Natural killer cell (primary cell): ENCODE measurements at places on chromosomes 3 and 15. TPM values are rescaled to one million over a fixed set of nuclear protein-coding genes. Genes with fewer than 3 reads are reported as not detected.

DNA sequence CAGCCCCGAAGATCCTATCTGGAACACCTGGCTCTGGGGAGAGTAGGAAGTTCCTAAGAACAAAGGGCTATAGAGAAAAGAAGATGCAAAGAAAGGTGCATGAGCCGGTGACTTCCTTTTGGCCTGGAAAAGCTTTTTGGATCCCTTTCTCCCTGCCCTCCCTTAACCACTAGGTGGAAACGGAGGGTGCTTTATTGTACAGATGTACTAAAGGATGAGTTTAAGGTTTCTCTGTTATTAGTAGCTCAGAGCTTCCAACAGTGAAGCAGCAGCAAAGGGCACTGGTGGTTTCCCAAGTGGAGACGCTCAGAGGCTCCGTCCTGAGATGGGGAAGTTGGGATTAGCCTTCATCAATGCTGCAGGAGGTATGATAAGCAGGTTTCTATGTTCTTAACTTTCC, 5.9 kb upstream of the ADGRG7 start:
- no peak for DNase-seq

AHSG gene
- not detected for total RNA-seq

- DNase-seq, result no peak
Measured at GRCh38 chr3:62965311-62965710, 90.1 kb upstream of the CADPS start.

DNA sequence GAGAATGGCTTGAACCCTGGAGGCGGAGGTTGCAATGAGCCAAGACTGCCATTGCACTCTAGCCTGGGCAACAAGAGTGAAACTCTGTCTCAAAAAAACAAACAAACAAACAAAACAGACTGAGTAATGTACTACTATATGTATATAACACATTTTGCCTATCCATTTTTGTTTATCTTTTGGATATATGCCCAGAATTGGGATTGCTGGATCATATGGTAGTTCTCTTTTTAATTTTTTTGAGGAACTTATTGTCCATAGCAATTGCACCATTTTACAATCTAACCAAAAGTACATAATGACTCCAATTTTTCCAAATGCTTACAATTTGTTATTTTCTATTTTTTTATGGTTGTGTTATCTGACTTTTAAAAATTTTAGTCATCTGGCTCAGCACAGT, 47.3 kb downstream of the GMPS start:
- no peak for DNase-seq

- no peak for DNase-seq
Measured at GRCh38 chr15:74427607-74428441, 5.9 kb downstream of the SEMA7A start.

CXCR6 gene
- 1.7 TPM for total RNA-seq

- no peak for DNase-seq
Measured at GRCh38 chr3:55218577-55218976, 268.5 kb downstream of the WNT5A start.

SNAP23 gene
- 82.7 TPM for total RNA-seq

- no peak for DNase-seq
Measured at GRCh38 chr3:6439226-6439625, 421.7 kb upstream of the GRM7 start.

GRCh38 chr15:31085359-31085758, 16.2 kb downstream of the TRPM1 start:
- no peak for DNase-seq

BSN gene
- total RNA-seq, result 0.33 TPM

DNA sequence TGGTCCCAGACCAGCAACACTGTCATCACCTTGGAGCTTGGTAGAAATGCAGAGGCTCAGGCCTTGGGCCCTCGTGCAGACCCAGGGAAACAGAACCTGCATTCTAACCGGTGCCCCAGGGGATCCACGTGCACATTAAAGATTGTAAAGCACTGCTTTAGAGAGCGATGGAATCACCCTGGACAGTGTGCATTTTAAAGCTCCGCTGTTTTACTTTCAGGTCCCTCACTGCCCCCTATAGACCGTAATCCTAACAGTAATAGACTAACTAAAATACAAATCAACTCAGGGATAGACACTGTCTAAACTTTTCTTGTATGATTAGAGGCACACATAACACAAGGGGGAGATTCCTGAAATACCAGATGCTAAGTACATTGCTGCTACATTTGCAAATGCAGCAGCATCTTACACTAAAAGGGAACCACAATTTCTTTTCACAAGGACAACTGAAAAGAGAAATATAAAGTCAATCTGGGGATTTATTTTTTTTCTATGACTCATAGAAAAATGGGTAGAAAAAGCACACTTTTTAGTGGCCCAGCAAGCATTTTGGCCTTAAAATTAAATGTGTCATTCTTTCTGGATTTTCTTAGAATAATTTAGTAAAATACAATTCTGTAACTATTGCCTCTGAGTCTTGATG, 10.5 kb upstream of the SH3GL3 start:
- DNase-seq, result no peak

DNA sequence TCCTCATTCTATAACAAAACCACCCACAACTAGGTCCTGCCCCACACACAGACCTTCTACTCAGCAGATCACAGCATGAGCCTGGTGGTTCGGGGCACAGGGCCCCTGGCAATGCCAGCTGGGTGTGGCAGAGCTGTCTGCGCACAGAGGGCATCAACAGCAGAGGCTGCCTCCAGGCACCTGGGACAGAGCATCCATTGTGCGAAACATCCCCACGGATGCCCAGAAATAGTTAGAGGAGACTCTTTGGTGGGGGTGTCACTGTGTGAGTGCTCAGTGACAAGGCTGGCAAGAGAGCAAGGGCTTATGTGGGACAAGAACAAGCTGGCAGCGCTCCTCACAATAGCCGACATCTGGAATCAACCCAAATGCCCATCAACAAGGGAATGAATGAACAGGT, 487.4 kb upstream of the PROK2 start:
- no peak for DNase-seq

DNA sequence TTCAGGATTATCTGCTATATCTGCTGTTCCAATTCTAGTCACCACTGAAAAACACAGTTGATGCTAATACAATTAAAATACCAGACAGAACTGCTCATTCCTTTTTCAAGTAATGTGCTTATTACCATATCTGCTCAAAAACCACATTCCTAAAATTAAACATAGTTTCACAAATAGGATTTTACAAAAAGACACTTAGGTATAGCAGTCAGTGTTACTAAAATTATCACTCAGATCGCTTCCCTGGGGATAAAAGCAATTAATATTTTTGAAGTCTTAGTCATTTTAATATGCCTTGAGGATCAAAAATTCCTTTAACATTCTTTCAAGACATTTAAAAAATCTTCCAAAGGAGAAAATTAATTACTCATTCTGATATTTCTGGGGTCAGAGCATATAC, 71.5 kb downstream of the RAD18 start:
- DNase-seq, result no peak

DNA sequence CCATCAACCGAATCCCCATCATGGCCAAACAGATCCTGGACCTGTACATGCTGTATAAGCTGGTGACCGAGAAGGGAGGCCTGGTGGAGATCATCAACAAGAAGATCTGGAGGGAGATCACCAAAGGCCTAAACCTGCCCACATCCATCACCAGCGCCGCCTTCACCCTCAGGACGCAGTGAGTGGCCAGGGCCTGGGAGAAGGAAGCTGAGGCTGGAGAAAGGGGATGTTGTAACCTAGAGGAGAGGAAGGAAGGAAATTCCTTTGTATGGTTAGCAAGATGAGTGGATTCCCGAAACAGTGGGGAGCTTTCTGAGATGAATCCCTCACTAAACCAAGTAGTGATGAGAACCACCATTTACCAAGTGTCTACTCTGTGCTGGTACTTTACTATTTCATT, 25.8 kb upstream of the CLK3 start:
- DNase-seq, result no peak

GRCh38 chr3:134027631-134028030, 2.1 kb downstream of the SLCO2A1 start:
- DNase-seq, result no peak

GRCh38 chr15:54840621-54841398, 355.9 kb downstream of the RSL24D1 start:
- no peak for DNase-seq

GRCh38 chr3:31610700-31611275, 78.1 kb downstream of the STT3B start:
- DNase-seq, result no peak

CPLX3 gene
- total RNA-seq, result 0.16 TPM

DNA sequence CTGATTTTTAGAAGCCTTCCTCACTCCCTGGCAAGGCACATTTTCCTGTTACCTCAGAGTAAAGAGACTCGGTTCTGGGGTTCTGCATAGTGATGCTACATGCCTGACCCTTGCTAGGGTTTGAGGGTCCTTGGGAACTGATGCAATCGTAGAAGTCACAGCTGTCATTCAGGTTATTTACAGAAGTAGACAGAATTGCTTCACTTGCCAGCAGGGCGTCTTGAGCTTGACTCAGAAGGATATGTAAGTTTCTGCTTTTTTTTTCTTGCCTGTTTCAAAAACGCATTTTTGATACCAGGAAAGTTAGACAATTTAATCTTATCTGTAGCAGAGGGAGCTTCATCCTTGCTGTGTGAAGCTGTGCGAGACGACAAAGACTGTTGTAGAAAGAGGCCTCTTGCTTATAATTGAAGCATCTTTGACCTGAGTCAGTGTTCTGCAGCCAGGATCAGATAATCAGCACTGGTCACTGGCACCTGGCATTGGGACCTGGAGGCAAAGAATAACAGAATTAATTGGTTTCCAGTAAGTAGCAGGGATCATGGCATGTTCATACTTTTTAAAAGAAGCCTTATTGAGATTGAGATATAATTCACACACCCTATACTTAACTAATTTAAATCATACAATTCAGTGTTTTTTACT, 24.8 kb downstream of the CACNA1D start:
- no peak for DNase-seq

FBXO40 gene
- total RNA-seq, result not detected

- DNase-seq, result no peak
Measured at GRCh38 chr3:148102156-148102555, 595.5 kb upstream of the AGTR1 start.

DNA sequence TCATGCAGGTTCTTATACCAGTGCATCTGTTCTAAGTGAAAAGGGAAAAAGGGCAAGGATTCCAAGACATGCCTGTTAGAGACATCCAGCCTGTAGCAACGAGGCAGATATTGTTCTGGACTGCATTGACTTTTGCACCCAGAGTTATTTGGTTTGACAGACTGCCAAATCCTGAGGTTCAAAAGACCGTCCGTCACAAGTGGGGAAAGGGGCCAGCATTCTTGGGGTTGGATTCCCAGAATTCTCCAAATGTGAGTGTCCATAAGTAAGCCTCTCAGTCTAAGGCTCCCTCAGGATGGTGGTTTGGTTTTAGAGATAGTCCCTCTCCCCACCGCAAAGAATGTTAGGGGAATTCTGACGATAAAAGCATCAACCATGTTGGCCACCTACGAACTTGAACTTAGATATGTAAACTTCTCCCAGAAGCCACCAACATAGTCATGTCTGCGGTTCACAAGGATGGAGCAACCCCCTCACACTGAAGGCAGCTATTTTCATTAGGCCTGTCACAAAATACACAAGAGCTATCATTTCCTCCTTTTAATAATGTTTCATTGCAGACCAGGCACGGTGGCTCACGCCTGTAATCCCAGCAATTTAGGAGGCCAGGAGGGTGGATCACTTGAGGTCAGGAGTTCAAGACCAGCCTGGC, 13.6 kb upstream of the LACTB start:
- DNase-seq, result no peak

DUOXA2 gene
- total RNA-seq, result not detected

TMEM62 gene
- total RNA-seq, result 43.8 TPM

CALML4 gene
- total RNA-seq, result 2.1 TPM

GRCh38 chr15:90648137-90649070, 68.7 kb upstream of the BLM start:
- DNase-seq, result peak; percentile 42

ANP32A gene
- total RNA-seq, result 150 TPM

DNA sequence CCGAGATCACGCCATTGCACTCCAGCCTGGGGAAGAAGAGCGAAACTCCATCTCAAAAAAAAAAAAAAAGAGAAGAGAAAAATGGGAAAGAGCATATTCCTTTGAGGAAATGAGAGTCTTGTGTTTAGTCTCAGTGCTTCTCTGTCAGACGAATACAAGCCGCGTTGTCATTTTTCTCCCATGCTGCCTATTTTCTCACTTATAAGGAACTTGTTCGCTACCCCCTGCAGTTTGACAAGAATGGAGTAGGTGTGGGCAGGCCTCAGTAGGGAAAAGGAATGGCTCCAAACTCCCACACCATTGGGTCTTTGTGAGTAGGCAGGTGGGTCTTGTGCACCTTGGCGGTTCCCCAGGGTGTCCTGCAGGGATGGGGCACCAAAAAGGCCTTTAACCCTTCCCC, 6.5 kb downstream of the GPR160 start:
- no peak for DNase-seq

DNA sequence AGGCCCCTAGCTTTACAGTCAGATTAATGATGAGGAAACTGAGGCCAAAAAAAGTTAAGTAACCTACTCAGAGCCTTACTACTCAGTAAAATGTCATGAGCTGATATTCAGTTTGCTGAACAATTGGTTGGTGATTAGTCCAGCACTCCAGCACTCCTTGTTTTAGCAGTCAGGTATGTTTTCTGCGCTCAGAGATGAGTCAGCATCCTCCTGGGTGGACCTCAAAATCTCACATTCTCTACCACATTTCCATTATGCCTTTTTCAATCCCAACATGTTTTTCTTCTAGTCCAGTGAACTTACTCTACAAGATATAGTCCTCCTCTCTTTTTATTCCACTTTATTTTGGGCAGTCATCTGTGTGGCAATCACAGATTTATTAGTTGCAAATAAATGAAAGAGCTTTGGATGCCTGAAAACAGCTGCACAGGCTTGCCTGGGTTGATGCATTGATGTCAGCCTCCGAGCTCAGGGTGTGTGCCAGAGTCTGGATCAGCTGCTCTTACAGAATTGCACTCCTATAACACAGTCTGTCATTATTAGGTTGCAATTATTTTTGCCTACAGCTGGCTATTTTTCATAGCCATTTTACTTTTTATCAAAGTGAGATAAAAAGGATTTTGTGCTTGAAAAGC, 133.2 kb downstream of the ARPP21 start:
- DNase-seq, result no peak
